ENCODE measurements at places on chromosomes 16 and 17.

GRCh38 chr16:68915589-68915988 is 72.3 kb downstream of the TANGO6 start:
- no peak for DNase-seq

DNA sequence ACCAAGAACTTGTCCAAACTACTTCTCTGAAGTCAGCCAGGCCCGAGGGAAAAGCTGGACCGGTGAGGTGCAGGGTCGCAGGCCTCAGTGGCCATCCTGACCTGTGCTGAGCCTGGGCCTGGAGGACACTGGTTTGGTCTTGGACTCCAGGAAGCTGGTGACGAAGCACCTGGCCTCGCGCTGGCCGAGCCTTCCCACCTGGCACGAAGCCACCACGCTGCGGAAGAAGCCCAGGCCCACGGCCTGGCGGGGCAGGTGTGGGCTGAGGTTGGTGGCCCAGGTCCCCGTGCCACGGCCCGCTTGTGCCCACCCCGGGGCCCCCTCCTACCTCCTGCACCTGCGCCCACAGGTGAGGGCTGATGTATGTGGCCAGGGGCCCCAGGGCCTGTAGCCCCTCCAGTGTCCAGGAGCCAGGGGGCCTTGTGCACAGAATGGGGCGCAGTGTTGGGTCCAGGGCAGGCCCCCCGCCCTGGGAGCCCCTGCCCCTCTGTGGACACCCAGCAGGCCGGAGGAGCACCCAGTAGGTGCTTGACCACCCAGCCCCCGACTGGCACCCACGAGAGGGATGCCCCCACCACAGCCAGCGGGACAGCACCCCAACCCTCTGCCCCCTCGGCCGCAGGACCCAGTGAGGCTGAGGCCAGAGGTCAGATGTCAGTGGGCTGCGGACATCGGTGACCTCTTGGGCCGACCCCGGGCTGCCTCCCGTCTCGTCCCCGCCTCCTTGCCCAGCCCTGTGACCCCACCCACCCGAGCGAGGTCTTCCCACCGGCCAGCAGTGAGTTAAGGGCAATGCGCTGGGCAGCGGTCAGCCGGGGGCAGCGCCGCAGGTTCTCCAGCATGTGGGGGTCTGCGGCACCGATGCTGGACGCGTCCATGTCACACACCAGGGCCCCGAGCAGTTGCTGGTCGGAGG is 13.8 kb downstream of the MSLN start:
- no peak for DNase-seq

- no peak for DNase-seq
Measured at GRCh38 chr17:9798724-9799123, 7.3 kb upstream of the DHRS7C start.

GRCh38 chr16:17070882-17071592 is 399.7 kb downstream of the XYLT1 start:
- DNase-seq, result peak; percentile 18

DNA sequence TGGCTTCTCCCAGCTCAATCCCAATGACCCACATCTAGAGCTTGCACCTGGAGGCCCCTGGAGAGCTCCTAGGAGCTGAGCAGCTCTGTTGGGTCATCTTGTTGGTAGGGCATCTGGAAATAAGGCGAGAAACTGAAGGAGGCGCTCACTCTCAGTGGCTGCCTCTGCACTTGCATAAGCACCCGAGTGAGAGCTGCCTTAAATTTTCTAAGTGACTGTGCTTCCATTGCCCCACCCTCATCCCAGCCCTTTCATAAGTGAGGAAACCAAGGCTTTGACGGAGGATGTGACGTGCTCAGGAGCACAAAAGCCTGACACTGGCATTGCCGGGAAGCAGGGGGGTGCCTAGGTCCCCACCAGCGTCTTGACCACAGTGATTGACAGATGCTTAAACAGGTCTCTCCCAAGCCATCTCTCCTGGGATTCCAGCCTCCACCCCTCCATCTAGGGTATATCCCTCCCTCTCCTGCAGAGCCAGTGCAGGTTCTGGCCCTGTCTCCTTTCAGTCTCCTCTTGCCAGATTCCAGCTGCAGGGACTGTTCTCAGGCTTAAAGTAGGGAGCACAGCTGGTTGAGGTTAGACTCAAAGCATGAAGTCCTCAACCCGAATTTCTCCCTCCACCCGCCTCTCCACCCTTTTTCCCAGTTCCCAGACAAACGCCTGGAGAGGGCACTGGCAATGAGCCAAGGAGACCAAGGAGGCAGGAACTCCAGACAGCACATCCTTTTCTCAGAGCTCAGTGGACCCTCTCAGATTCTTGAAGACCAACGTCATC is 113.7 kb downstream of the IRX5 start:
- DNase-seq, result no peak

- DNase-seq, result no peak
Measured at GRCh38 chr17:49995055-49995738, at the start of gene DLX3. DLX3 (minus strand) TSS chr17:49995224; CDS start chr17:49994998, 226 bp downstream.

- DNase-seq, result no peak
Measured at GRCh38 chr17:4721203-4722135, 9.8 kb upstream of the MED11 start.

GRCh38 chr17:49969134-49969759 is at the start of gene DLX4:
DLX4 (plus strand) TSS chr17:49969190; CDS start chr17:49969469, 279 bp downstream.
- DNase-seq, result no peak

DNA sequence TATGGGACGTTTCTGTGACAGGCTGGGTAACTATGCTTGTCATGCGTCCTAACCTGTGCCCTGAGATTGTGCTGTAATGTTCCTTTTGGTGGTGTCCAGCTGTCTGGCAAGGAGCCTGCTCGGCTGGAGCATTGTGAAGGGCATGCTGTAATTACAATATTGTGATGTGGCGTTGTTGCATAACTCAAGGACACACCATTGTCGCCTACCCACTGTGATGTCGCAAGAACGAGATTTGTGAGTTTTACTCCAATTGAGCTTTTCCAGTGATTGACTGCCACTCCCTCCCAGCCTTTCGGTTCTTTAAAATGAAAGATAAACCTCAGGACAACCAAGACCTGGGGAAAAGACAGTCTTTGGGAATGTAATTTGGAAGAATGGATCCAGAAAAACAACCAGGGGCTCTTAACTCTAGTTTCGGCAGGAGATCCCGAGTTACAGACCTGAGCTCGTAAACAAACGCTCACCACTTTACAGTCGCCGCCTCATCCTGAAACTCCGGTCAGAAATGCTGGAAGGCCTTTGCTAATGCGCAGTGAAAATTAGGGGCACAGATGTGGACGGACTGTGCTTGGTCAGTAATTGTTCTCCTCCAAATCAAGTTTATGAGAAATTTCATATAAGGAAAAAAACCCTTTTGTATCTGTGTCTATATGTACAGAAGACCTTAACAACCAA is 1.3 kb downstream of the ZNF750 start:
- no peak for DNase-seq

- DNase-seq, result no peak
Measured at GRCh38 chr17:66387392-66387981, 85.1 kb downstream of the PRKCA start.
